Activated CD4-positive, alpha-beta T cell treated with anti-CD3 and anti-CD28 coated beads for 36 hours (primary cell): ENCODE measurements at places on chromosomes 7 and 10. TPM values are rescaled to one million over a fixed set of nuclear protein-coding genes. Genes with fewer than 3 reads are reported as not detected.

The TMEM236 gene
- total RNA-seq: 0.05 TPM

The VAX1 gene
- not detected for total RNA-seq

The CALHM3 gene
- not detected for total RNA-seq

The ASAH2 gene
- total RNA-seq: 0.05 TPM

DNA sequence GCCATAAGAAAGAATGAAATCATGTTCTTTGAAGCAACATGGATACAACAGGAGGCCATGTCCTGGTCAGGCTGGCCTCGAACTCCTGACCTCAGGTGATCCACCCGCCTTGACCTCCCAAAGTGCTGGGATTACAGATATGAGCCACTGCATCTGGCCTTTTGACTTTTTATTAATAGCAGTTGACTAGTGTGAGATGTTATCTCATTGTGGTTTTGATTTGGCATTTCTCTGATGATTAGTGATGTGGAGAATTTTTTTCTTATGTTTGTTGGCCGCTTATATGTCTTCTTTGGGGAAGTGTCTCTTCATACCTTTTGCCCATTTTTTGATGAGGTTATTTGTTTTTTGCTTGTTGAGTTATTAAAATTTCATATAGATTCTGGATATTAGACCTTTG, 400.9 kb downstream of the SUGCT start:
- H3K27ac ChIP-seq: no peak overlapping the region
- no peaks in the 10 kb centered on the region for H3K36me3 ChIP-seq
- no peaks in the 10 kb centered on the region for H3K4me1 ChIP-seq
- DNase-seq: no peak
- no peak overlapping the region for H3K4me3 ChIP-seq

DNA sequence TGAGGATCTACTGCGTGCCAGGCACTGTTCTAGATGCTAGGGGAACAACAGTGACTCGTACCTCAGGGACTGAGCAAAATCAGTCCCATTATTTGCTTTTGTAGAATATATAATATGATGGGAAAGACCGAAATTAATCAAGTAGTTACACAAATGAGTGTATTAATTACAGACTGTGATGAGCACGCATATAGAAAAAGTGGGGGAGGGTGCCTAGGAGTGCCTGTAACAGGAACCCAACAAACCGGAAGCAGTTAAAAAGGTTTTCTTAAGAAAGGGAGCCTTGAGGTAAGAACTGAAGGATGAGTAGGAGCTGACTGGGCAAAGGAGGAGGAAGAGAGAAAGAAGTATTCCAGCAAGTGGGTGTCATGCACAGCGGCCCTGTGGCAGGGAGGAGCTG, 28.2 kb upstream of the IL6 start:
- H3K27me3 ChIP-seq: peaks cover 2% of the 10 kb centered on the region
- peak overlapping the region; percentile 86 for H3K27ac ChIP-seq
- H3K36me3 ChIP-seq: no peaks in the 10 kb centered on the region
- H3K4me3 ChIP-seq: no peak overlapping the region
- H3K4me1 ChIP-seq: peaks cover 60% of the 10 kb centered on the region

GRCh38 chr10:69220041-69220451, at the start of gene HKDC1:
Gene HKDC1, plus strand, starts transcription at chr10:69220332. Its CDS starts 104 bp downstream, at chr10:69220436.
- H3K27ac ChIP-seq: peak within 1 kb of the TSS; percentile 22
- no peak for DNase-seq
- no peaks in the 10 kb centered on the region for H3K27me3 ChIP-seq
- H3K4me1 ChIP-seq: peaks cover 44% of the 10 kb centered on the region

DNA sequence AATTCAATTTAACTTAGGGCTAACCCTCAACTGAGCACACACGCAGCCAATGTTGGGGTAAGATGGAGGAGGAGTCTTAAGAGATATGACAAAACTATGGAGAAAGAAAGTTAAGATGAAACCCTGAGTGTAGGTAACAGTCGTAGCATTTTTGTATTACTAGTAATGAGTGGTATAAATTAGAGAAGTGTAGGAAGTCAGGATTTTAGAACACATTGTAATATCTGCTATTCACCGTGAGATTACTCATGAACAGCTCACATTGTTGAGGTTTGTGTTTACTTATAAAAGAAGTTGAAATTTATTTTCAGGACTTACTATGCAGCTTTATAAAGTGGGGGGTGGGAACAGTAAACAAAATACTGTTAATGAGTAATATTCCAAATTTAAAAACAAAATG, 107.2 kb downstream of the ARHGAP21 start:
- peaks cover 38% of the 10 kb centered on the region for H3K4me1 ChIP-seq
- peaks cover 1% of the 10 kb centered on the region for H3K36me3 ChIP-seq
- no peak for DNase-seq
- H3K27me3 ChIP-seq: no peaks in the 10 kb centered on the region

DNA sequence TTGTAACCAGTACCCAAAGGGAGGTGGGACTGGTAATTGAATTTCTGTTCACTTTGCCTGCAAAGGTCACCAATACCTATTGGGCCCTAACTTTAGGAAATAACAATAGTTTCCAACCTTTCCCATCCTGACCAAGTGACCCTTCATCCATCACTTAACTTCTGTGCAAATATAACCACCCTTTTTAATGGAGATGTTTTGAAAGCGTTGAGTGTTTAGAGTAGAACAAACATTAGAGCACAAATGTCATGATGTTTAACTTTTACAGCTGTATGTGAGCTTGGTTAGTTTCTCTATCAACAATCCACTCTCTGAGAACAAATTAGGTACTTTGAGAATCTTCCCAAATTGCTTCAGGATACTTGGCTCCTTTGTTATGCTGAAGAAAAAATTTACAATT, 66.4 kb downstream of the MET start:
- H3K4me3 ChIP-seq: no peak overlapping the region
- H3K4me1 ChIP-seq: no peaks in the 10 kb centered on the region
- H3K27ac ChIP-seq: no peak overlapping the region
- DNase-seq: no peak

DNA sequence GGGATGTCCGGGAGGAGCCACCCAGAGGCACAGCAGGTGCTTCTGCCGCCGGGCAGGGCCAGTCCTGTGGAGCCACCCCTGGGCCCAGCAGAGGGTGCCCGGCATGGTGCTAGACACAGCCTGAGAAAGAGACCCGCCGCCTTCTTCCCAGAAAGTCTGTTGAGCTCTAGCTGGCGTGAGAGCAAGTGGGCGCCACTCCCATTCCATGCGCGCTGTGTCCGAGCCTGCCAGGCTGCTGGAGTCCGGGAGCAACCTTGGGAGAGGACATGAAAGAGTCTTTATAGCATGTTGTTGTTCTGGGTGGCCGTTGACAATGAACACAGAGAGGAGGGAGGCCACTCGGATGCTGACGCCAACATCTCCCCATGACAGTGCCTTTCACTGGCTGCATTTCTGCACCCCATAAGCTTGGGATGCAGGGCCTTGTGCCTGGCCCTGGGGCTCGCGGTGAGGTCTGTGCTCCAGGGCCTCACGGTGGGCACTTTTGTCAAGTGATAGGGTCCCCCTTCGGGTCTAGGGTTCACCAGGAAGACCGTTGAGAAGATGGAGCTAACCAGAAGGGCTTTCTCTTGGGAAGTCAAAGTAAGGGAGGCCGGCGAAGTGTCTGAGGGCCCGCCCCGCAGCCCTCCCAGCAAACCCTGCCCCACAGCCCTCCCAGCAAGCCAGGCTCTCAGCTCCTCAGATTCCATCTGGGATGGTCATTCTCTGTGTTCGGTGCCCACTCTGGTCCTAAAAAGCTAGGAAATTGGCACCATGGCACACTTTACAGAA, 47.3 kb downstream of the NKX6-2 start:
- DNase-seq: no peak
- no peak overlapping the region for H3K4me3 ChIP-seq
- H3K27ac ChIP-seq: no peak overlapping the region
- no peaks in the 10 kb centered on the region for H3K36me3 ChIP-seq
- no peaks in the 10 kb centered on the region for H3K27me3 ChIP-seq

DNA sequence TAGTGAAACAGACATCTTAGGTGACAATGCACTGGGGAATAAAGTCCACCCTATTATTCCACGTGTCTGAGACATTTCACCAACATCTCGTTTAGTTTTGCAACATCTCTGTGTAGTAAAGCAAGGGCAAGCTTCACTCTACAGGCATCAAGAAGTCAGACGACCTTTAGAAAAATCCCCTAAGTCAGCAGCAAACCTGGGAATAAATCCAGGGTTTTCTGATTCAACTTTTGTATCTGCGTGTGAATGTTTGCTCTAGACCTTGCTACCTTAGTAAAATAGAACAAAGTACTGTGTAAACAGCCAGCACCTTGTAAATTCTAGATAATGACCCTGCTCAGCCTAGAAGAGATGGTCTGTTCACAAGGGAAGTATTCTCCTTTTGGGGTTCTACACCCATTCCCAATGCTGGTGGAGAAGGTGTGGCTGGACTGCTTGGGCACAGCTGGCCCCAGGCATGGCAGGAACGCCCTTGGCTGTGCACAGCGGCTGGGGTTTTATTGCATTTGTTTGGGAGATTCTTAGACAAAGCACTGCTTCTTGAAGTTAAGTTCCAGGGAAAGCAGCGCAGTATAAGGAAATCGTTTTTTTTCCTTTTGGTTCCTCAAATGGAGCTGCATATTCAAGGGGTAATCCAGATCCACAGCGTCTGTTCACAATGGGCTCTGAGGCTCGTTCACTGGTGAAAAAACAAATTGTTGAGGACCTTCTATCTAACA, 38.3 kb upstream of the GALNTL5 start:
- H3K4me3 ChIP-seq: no peak overlapping the region
- DNase-seq: no peak
- peaks cover 4% of the 10 kb centered on the region for H3K4me1 ChIP-seq
- peaks cover 10% of the 10 kb centered on the region for H3K27me3 ChIP-seq
- H3K36me3 ChIP-seq: no peaks in the 10 kb centered on the region

DNA sequence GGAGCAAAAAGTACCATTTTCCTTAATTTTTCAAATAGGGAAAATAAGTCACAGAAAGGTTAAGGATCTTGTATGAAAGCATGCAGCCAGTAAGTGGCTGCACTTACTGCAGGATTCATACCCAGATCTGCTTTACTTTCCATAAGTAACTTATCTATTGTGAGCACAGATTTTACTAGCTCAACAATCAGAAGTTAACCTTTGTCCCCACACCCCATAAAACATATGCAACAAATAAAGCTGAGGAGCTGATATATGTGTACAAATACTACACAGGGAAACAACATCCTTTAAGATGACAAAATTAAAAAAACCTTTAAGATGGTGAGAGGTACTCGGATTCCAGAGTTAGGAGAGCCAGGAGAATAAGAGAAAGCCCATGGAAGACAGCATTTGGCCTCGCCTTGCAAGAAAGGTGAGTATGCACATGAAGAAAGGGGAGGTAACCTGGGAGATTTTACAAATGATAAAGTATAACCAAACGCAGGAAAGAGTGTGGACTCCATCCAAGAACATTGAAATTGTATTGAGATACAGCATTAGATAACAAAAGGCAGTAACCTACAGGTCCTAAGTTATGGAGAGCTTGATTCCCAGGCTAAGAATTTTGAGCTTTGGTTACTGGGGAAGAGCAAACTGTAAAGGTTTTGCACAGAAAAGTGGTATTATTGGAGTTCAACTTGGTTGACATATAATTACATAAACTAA, 87.1 kb downstream of the ITGB8 start:
- no peaks in the 10 kb centered on the region for H3K36me3 ChIP-seq
- no peak overlapping the region for H3K4me3 ChIP-seq
- no peak overlapping the region for H3K27ac ChIP-seq
- H3K27me3 ChIP-seq: no peaks in the 10 kb centered on the region
- no peaks in the 10 kb centered on the region for H3K4me1 ChIP-seq

- H3K4me1 ChIP-seq: no peaks in the 10 kb centered on the region
- H3K36me3 ChIP-seq: peaks cover 1% of the 10 kb centered on the region
- H3K4me3 ChIP-seq: no peak overlapping the region
- no peak overlapping the region for H3K27ac ChIP-seq
Measured at GRCh38 chr7:71132377-71133231, 660 bp downstream of the GALNT17 start.

DNA sequence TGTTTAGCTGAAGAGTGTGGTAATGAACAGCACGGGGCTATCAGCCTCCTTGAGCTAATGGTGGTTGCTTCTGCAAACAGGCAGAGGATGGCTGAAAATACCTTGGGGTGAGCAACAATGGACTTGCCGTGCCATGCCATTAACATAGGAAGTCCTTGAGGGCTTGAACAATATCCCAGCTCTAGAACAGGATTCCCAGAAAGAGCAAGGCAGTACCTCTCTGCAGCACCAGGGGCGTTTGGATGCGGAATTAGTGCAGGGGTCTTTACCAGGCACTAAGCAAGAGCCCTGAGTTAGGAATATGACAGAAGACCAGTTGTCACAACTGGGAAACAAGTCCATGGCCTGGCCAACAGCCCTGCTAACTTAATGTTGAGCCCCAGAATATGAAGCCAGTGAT, 143.2 kb upstream of the COBL start:
- no peaks in the 10 kb centered on the region for H3K27me3 ChIP-seq
- no peak overlapping the region for H3K4me3 ChIP-seq
- H3K27ac ChIP-seq: no peak overlapping the region

DNA sequence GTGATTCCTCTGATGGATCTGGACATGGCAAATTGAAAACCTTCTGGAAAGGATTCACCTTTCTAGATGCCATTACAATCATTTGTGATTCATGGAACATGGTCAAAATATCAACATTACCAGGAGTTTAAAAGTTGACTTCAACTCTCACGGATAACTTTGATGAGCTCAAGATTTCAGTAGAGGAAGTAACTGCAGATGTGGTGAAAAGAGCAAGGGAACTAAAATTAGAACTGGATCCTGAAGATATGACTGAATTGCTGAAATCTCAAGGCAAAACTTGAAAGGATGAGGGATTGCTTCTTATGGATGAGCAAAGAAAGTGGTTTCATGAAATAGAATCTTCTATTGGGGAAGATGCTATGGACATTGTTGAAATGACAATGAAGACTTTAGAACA, 293.6 kb downstream of the ARHGAP12 start:
- H3K36me3 ChIP-seq: no peaks in the 10 kb centered on the region
- DNase-seq: no peak
- no peak overlapping the region for H3K27ac ChIP-seq
- peaks cover 3% of the 10 kb centered on the region for H3K4me1 ChIP-seq

GRCh38 chr10:120950051-120950561, 98.9 kb downstream of the WDR11 start:
- peak; percentile 36 for DNase-seq
- H3K36me3 ChIP-seq: no peaks in the 10 kb centered on the region
- H3K27me3 ChIP-seq: peaks cover 32% of the 10 kb centered on the region
- H3K4me1 ChIP-seq: no peaks in the 10 kb centered on the region
- no peak overlapping the region for H3K4me3 ChIP-seq
